NCI-H146 (cell line): ENCODE measurements at places on chromosomes 2 and 18.
A peak's percentile ranks its signal among the peaks of the same experiment; 100 is the strongest.

DNA sequence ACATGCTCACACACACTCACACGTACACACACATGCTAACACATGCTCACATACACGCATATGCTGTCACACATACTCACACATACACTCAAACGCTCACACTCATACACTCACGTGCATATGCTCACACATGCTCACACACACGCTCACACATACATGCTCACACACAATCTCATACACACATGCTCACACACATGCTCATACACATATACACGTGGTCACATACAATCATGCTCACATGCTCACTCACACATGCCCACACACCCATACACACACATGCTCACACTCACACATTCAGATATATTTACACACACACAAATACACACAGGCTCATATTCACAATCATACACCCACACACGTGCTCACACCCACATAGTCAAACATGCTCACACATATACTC, 17.5 kb upstream of the SALL3 start:
- DNase-seq: no peak

- peak; percentile 14 for DNase-seq
Observed at GRCh38 chr2:99984799-99985515, 157.4 kb downstream of the AFF3 start.

DNA sequence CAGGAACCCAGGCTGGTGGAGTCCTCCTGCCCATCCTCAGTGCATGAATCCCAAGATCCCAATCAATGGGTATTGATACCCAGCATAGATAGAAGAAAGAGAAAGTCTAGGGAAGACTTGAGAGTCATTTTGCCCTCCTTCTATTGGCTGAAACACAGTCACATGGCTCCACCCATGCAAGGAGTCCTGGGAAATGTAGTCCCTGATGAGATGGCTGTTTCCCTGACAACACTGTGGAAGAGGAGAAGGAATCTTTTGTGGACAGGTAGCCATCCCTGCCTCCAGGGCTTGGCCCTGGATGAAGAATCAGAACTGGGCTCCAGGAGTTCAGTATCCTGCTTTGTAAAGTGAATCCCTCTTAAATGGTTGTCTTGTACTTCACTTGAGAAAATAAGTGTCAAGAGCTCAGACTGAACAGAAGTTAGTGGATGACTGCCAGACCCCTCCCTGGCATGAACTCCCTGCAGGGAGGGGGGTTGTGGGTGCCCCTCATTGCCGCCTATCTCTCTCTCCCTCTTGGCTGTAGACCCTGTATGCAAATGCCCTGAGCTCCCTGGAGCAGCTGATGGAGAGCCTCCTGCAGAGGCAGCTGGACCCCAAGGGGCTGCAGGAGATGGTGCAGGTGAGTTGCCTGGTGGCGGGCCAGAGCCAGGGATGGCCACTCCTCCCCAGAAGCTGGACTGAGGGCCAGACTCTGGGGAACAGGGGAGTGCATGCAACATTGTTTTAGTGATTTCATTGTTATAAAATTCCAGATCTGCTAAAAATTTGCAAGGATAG, 36.1 kb downstream of the MROH2A start:
- no peak for DNase-seq

DNA sequence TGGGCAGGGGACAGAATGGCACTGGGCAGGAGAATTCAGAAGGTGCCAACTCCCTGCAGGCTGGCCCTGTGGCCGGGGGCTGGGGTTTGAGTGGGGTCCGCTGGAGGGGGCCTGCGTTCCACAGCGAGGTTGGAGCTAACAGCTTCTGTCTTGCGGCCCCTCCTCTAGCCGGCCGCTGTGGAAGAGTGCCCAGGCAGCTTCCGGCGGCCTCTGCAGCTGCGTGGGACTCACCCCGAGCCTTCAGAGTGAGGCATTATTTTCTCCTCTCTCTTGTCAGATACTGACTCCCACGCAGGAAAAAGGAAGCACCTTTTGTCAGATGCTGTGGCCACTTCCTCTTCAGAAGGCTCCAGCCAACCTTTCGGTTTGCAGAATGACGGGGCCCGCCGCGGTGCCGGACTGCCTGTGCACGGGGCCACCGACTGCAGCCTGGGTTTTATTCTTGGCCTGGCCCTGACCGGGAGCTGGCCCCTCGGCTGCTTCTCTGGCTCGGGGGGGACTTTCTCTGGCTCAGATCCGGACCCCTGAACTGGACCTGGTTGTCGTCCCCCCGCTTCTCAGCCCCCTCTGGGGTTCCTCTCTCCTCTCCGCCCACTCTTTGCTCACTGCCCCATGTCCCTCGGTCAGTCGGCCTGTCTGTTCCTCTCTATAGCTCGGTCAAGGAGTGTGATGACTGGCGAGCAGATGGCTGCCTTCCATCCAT, 40.1 kb downstream of the ARHGAP25 start:
- DNase-seq: no peak

DNA sequence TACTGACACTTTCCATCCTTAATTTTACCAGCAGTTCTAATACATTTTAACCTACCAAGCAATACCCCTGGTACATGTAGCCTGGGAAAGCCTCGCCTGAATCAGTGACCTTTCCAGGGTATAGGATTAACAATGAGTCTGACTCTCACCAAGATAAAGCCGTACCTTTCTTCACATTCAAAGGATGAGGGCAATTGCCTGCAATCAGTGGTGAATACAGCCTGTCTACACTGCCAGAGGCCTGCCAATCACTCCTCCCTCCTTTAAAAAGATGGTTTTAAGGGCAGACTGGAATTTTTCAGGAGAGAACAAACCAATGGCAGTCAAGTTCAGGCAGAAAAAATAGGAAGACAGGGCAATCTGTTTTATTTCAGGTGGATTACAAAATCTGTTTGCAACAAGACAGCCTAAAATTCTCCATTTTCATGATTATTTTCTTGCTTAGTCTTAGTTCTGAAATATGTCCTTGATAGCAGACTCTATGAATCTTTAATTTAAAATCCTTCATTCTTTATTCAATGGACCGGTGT, 4.8 kb downstream of the EPHA4 start:
- no peak for DNase-seq

DNA sequence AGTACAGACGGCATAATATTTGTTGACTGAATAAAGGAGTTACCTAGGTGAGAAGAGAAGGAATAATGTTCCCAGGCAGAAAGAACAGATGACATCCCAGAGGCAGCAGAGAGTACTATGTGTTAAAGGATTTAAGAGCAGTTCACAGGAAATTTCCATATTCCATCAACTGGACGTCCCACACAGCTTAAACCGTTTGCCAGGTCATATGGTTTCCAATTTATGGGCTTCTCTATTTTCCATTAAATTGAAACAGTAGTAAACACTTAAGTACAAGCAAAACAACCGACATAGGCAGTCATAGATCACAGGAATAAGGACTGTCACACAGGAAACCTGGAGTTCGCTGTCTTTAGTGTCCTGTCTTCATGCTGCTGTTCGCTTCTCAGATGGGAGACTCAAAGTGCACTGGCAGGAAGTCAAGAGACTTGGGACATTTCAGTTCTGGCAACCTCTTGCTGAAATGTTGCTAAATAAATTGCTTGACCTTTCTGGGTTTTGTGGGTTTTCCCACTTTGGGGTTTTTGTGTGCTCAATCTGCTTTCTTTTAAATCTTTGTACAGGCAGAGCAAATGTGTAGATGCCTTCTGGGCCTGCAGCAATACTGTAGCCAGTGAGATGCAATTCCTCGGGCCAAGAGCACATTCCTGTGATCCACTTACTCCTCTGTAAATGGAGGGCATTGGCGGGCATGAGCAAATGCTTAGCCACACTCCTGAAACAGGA, 5.8 kb upstream of the PIEZO2 start:
- DNase-seq: no peak
